ENCODE measurements at places on chromosomes 5 and 9.

GRCh38 chr9:31604531-31604930 lies 779.9 kb upstream of the ACO1 start:
- DNase-seq = no peak

DNA sequence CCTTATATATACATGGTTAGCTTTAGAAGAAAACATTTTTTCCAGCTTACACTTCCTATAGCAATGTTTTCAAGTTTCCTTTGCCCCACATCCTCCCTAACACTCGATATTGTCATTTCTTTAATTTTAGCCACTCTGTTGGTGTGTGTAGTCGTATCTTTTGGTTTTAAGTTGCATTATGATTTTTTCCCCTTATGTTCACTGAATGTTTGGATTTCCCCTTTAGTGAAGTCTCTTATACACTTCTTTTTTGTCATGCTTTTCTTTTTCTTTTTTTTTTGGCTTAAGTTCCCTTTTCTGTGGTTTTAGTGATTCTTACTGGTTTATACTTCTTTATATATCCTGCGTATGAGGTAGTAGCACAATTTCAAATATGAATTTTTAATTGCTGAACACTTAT lies 58.8 kb downstream of the KDM4C start:
- no peak for DNase-seq

DNA sequence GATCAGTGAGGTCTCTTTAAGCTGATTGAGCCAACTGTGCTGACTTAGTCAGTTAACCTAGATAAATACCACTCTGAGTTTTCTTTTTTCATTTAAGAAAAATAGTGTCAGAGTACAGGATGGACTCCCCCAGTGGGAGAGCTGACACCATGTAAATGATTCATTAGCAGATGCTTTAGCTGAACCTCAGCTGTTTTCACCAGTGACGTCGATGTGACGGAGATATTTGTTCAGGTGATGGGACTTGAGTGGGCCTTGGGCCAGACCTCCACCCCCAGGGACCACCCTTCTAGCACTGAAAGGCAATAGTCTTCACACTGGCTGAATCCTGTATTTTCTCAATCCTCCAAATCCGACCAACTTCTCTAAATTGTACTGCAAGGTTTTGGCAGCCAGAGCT lies 196.1 kb downstream of the GAS1 start:
- no peak for DNase-seq

GRCh38 chr5:83844449-83845068 lies 123.9 kb upstream of the HAPLN1 start:
- peak; percentile 62 for DNase-seq

Measured in mammary epithelial cell (primary cell).